ENCODE measurements at places on chromosomes 16 and 17.

DNA sequence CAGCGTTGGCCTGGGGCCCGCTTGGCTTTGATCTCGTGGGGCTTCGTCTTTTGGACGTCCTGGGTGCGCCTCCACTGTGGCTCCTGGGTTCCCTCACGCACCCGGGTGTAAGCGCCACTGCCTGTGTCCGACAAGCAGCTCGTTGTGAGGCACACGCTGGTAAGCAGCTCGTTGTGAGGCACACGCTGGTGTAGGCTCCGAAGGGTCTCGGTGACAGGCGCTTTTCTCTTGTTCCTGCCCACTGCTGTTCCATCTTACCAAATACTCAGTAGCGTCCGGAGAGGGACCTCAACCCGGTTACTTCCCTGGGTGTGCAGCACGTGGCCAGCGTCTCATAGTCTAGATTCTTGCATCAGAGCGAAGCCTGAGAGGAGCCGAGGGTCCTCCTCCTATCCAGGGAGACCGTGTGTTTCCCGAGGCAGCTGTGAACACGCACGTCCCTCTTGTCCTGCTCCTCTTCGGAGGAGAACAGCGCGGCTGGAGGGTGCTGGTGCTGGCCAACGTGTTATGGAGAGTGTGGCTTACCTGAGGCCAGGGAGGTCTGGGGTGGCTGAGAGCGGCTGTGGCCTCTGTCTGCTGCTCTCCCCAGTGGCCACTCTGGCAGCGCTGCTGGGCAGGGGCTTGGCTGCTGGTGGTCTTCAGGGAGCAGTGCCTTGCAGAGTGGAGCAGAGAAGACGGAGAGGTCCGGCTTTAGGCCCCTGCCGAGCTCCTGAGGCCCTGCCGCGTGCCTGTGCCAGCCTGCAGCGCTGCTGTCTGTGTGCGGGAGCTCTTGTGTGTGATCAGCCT, 32.1 kb upstream of the ZNF750 start:
- no peak for DNase-seq

- no peak for DNase-seq
Observed at GRCh38 chr16:83965444-83966152, 2.4 kb upstream of the NECAB2 start.

- no peak for DNase-seq
Observed at GRCh38 chr16:17252064-17252463, 218.7 kb downstream of the XYLT1 start.

- no peak for DNase-seq
Observed at GRCh38 chr16:66194866-66195265, 171.6 kb upstream of the CDH5 start.

DNA sequence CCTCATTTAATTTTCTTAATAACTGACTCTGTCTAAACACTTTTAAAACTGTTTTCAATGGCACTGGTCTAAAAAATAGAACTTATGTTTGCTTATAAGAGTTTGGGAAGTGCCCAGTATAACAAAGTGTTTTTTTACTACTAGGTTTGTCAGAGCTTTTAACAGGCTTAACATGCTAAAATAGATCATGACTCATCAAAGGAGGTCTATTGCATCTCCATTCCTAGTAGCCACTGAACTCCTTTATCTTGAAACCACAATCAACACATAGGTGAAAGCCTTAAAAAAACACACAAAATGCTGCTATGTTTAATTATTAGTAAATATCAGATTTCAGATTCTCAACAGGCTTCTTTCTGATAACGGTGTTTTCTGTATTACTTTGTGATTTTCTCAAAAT, 196.4 kb upstream of the KIF2B start:
- no peak for DNase-seq

DNA sequence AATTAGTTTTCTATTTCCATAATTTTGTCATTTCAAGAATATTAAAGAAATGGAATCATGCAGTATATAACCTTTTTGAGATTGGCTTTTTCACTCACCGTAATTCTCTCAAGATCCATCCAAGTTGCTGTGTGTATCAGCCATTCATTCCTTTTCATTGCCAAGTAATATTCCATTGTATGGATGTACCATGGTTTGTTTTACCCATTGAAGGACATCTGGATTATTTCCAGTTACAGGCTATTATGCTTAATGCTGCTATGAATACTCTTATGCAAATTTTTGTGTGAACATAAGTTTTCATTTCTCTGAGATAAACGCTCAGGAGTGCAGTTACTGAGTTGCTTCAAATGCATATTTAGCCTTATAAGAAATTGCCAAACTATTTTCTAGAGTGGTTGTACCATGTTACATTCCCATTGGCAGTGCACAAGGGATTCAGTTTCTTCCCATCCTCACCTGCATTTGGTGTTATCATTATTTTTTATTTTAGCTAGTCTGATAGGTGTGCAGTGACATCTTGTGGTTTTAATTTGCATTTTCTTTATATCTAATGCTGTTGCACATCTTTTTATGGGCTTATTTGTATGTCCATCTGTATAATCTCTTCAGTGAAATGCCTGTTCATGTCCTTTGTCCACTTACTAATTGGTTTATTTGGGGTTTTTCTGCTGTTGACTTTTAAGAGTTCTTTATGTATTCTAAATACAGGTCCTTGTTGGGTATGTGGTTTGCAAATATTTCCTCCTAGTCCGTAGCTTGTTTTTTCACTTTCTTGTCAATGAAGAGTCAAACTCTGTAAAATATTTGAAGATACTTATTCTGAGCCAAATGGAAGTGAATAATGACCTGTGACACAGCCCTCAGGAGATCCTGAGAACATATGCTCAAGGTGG, 32.7 kb downstream of the BMERB1 start:
- DNase-seq = no peak

DNA sequence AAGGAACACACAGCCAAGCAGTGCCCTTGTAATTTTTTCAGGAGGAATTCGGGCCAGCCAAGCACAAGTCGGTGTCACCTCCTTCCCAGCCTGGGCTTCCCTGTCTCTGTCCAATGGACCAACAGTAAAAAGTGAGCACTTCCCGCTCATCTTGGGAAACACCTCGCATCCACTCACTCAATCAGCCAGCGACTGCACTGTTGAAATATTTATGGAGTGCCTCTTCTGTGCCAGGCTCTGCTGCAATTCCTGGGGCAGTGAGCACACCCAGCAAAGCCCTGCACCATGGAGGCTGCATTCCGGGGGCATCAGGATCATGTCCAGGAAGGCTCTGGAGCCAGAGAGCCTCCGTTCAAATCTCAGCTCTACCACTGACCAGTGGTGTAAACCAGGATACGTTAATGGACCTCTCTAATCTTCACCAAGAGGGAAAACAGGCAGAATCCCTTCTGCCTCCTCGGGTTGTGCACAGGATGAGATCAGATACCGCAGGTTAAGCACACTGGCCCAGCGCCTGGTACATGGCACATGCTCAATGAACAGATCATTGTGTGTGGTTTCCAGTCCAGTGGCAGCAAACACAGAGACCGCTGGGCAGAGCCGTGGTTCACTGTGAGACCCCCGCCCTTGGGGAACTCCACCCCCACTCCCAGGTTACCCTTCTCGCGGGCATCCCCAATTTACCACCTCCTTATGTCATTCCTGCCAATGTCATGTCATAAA, 194.3 kb downstream of the ZNF423 start:
- no peak for DNase-seq

GRCh38 chr17:34436607-34437006, 73.6 kb upstream of the CCL1 start:
- DNase-seq = no peak

- DNase-seq = no peak
Observed at GRCh38 chr17:34859652-34860051, 101.6 kb downstream of the CCT6B start.

DNA sequence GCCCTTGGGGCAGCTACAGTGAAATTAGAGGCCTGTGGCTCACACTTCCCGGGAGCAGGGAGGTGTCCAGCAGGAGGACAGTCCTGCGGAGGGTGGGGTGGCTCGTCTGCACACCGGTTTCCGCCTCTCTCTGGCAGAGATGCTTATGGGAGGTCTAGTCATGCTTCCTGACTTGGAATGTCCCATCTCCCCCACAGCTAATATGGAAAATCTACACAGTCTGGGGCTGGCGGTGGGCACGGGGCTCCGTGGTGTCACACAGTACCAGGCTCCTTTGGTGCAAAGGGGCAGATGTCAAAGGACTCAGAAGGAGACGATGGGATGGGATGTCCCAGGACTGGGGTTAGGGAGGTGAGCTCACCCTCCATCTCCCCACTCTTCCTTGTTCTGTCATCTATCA, 44.1 kb upstream of the DOC2B start:
- DNase-seq = no peak

DNA sequence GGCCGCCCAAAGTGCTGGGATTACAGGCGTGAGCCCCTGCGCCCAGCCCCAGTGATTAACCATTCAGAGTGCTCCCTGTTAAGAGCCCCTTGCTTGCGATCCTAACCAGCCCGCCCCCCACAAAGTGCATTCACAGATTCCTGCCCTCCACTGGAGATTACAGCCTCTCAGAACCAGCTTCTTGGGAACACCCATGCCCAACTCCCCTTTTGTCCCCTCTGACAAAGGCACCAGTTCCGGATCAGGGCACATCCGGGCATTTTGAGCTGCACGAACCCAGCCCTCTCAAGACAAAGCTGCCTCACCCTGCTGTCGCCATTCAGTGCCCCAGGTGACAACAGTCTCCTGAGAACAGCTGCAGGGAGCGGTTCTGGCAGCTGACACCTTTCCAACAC, 848 bp upstream of the KRT19 start:
- no peak for DNase-seq

GRCh38 chr16:80991792-80992430, 14.8 kb downstream of the CMC2 start:
- no peak for DNase-seq

DNA sequence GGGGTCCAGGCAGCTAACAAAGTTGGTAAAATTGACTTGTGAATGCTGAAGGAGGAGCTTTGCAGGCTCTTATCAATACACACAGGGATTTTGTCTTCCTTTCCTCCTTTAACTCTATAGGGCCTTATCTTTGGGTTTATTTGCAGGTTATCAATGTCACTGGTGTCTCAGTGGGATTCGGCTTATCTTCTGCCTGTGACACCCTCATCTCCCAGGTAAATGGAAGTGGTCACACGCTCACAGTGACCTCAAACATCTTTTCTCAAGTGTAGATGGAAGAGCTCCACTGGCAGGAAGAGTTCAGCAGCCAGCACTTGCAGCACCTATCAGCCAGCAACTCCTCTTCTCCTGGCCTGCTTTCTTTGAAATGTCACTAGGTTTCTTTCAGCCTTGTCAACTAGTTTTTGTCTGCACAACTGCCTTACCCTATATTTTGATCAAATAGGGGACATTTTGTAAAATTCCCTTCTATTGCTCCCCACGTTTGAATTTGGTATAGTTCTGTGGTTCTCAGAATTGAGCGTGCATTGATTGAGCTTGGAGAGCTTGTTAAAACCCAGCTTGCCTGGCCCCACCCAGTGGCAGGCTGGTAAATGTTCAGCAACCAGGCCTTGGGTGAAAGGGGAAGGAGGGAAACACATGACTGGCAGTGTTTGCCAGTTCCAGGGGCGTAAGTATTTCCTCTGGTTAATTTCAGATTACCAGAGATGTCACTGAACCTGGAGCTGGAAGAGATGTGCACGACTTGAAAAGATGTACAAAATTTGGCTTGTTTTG, 12.8 kb downstream of the SLC47A1 start:
- no peak for DNase-seq

DNA sequence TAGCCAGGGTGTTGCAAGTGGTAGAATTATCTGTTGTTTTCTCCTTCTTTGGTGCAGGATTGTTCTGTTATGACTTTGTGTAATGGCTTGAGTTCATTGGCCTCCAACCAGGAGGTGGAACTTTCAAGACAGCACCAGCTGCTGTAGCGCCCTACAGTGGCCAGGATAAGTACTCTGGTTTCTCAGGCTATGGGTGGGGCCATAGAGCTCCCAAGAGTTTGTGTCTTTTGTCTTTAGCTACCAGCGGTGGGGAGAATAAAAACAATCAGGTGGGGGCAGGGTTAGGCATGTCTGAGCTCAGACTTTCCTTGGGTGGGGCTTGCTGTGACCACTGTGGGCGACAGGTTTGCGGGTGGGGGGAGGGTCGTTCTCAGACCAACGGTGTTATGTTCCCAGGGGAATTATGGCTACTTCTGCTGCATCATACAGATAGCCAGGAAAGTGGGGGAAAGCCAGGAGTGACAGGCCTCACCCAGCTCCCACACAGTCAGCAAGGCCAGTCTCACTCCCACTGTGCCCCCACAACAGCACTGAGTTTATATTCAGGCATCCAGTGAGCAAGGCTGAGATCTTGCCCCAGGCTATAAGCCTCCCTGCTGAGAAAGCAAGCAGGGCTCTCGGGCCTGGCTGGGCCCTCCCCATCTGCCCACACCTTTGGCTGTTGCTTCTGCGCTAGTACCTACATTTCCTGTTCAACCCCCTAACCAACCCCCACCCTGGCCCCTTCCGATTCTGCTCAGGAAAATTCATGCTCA, 15.4 kb downstream of the ABCA10 start:
- no peak for DNase-seq

DNA sequence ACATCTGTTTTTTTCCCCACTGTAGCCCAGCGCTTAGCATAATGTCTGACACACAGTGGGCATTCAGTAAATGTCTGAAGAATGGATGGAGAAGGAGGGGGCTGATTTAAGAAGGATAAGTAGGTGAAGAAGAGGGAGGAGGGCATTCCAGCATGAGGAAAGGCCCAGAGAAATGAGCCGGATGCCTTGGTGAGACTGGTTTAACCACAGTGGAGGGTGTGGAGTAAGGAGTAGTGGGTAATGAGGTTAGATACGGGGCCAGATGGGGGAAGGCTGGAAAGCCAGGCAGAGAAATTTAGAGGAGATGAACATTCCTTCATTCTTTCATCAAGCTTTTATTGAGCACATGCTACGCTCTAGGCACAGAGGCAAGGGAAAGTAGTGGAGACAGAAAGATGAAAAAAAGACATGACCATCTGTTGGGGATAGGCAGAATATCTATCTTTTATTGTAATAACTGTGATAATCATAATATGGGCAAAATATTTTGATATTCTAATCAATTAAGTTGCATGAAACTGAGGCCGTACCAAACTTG, 43.7 kb upstream of the NFAT5 start:
- DNase-seq = no peak

DNA sequence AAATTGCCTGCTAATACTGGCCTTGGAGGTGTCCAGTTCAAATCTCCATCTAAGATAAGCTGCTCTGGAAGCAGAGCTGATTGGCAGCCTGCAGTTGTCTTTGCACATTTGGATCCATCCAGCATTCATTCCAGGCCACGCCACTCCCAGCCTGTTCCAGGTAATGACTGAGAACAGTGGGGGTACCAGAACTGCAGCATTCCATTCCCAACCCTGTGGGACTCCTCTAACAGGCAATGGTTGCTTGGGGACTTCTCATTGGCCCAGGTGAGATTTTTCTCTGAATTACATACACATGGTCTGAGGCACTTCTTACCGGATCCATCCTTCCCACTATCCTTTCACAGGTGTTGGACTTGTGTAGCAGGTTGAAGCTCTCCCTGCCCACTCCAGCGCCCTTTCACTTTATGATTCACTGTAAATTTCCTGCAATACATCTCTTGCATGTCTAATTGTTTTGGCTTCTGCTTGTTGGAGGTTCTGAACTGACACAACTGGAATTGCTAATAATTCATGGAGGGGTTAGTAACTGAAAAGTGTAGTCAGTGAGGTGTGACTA, 206.1 kb upstream of the ZFHX3 start:
- no peak for DNase-seq

- no peak for DNase-seq
Observed at GRCh38 chr16:10356870-10357842, 28.7 kb upstream of the ATF7IP2 start.

- DNase-seq = no peak
Observed at GRCh38 chr16:4330277-4330874, 14.5 kb downstream of the GLIS2 start.

- no peak for DNase-seq
Observed at GRCh38 chr16:46568472-46569230, 52.5 kb downstream of the SHCBP1 start.

All from AG04450 (cell line).